Left lung (tissue), 14 donors: ENCODE measurements at places on chromosomes 11 and 22.

DNA sequence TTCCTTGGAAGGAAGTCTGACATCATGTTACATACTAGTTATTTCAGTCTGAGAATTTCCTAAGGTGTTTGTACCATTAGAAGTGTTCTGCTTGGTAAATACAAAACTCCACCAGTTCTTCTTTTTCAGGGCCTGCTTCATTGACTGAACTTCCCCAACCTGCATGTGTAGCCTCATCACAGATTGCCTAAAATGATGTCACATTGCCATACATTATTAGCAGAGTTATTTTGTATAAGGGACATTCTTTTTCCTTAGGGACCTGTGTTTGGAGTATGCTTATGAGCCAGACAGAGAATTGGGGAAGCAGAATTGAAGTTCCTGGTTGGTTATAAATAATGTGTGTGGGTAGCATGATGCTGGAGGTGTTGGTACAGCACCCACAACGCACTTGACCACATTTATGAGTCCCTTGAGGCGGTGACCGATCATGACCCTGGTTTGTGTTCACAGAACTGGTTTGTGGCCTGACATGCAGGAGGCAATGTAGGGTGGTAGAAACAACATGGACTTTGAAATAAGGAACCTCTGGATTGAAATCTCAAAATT lies 16.4 kb upstream of the MMP7 start:
- no peak for DNase-seq

DNA sequence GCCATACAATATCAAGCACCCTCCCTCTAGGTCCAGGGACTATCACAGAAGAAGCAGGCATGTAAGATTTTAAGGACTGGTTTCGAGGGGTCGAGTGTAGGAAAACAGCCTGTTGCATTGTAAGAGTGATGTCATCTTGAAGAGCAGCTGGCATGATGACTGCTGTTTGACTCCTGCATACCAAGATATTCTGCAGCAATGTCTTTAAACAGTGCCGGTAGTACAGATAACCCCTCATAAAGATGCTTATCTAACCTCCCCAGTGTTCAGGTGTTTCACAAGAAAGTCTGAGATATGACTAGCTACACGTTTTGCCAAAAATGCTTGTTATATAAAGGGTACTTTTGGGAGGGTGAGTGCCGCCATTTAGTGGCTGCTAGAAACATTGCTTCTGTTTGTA lies 12.0 kb downstream of the FAM111A start:
- no peak for DNase-seq

DNA sequence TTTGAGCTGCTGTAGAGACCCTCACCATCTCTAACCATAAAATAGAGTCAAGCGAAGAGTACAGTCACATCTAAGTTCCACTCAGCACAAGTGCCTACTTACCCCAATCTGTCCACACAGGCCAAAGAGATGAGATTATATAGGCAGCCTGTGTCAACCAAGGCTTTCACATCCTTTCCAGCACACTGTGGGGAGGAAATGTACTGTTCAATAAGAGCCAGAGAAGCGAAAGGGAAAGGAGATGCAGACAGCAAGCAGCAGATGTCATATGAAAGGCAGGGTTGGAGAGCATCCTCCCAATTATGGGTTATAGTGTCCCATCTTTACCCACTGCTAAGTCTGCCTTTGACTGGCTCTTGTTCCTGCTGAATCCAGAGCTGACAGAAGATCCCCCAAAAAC lies 16.4 kb downstream of the NRIP3 start:
- no peak for DNase-seq

- DNase-seq: no peak
These were observed 5.2 kb downstream of the IFT27 start for GRCh38 chr22:36770513-36771231.

GRCh38 chr11:100336873-100337272 lies 350.2 kb upstream of the ARHGAP42 start:
- DNase-seq: no peak
